ENCODE measurements at places on chromosomes 2 and 18.

DNA sequence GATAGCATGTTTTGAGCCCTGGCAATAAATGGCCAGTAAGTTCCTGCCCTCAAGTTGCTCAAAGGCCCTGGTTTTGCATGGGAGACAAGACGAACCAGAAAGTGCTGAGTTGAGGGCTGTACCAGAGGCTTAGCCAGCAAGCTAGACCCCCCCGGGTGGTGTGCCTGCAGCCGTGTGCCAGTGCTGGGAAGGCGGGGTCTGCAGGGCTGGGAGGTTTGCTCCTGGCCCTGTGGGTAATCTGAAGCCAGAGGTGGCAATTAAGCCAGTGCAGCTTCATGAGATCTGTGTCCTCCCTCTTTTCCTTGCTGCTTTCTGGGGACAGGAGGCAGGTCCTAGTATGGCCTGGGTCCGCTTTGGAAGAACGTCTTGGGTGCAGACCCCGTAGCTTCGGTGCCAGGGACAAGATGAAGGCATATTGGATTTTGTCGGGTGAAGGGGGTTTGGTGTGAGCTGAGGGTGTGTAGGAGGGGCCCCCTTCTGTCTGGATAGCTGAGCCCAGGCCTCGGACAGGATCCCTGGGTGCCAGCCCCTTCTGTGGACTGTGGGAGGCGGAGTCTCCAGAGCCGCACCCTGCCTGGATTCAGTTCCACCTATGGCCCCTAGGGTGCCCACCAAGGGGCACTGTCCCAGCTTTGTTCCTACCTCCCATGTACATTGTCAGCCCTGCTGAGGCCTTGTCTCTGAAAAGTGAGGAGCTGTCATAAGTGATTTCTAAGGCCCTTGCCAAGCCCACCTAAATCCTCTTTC is 15.6 kb downstream of the ATOH8 start:
- peak; percentile 28 for DNase-seq

DNA sequence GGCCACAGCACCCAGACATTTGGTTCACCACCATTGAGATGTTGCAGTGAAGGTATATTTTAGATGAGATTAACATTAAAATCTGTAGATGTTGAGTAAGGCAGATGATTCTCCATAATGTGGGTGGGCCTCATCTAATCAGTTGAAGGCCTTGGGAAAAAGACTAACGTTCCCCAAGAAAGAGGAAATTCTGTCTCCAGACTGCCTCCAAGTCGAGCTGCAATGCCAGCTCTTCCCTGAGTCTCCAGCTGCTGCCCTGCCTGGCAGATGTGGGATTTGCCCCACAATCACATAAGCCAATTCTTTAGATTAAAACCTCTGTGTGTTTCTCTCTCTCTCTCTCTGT is 101.9 kb downstream of the PDCL3 start:
- DNase-seq = no peak

GRCh38 chr2:226408141-226408540 is 391.5 kb downstream of the IRS1 start:
- no peak for DNase-seq

DNA sequence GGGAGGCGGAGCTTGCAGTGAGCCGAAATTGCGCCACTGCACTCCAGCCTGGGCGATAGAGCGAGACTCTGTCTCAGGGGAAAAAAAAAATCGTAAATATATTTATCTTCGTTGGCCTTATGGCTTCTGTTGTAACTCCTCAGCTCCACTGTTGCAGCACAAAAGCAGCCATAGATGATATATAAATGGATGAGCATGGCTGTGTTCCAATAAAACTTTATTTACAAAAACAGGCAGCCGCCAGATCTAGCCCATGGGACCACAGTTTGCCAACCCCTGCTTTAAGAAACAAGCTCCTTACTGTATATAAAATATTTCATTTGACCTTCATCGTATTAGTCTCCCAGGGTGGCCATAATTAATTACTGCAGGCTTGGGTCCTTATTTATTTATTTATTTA is 20.1 kb downstream of the ST8SIA3 start:
- no peak for DNase-seq

DNA sequence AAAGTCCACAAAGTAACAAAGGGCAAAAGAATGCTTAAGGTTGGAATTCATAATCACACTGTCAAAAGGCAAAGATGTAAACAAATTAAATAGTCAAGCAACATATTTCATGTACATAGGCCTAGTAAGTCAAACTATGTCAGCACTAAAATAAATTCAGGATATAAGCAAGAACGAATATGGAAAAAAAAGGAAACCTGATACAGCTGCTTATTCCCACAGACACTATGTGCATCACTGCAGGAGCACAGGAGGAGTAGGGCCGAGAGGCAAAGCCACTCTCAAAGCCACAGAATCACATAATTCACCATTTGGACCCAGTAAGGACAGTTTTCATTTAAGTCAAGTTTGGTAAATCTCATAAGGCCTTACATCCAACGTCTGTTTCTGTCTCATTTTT is 116.6 kb downstream of the SATB2 start:
- DNase-seq = no peak

- DNase-seq = no peak
Measured at GRCh38 chr18:65523461-65523860, 227.4 kb upstream of the CDH7 start.

GRCh38 chr2:162538967-162539366 is 195.0 kb downstream of the GCA start:
- DNase-seq = peak; percentile 10

GRCh38 chr2:113876503-113877387 is 13.1 kb upstream of the ACTR3 start:
- peak; percentile 39 for DNase-seq

GRCh38 chr18:48565105-48565504 is 26.3 kb downstream of the CTIF start:
- DNase-seq = no peak
